Effector memory CD4-positive, alpha-beta T cell (primary cell): ENCODE measurements at places on chromosomes 7 and 10.

GRCh38 chr7:49425277-49425818 is 348.1 kb upstream of the VWC2 start:
- DNase-seq: no peak

GRCh38 chr10:5744849-5745248 is 60.2 kb downstream of the TASOR2 start:
- no peak for DNase-seq

GRCh38 chr10:80518143-80518806 is 19.4 kb upstream of the SH2D4B start:
- no peak for DNase-seq

GRCh38 chr10:133241501-133242205 is 4.0 kb downstream of the VENTX start:
- DNase-seq: no peak
